ENCODE measurements at places on chromosomes 7 and 10.

- DNase-seq = no peak
Observed at GRCh38 chr10:132322586-132323048, 9.4 kb upstream of the LRRC27 start.

DNA sequence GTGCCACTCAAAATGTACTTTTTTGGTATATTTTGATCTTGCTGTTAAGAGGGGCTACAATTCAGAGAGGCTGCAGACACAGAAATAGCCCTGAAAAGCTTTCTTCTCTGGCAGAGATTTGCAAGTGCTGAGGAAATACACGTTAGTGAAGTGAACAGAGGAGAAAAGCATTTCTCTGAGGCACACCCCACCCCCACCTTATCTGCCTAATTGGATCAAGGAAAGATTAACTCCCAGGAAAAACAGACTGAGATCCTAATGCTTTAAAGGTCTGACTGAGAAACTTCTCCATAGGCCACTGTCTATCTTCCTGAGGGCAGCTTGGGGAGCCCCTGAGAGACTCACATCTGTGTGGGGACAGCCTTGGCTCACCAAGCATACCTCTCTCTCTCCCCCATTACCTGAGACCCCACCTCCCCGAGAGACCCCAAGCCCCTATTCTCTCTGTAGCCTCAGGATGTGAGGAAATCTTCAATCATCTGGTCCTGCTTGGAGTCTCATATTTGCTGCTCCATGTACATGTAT is 14.8 kb upstream of the AKR1C3 start:
- DNase-seq = no peak

- DNase-seq = no peak
Observed at GRCh38 chr7:55250313-55250712, 114.8 kb upstream of the LANCL2 start.

- DNase-seq = no peak
Observed at GRCh38 chr7:39621261-39621660, 2.1 kb upstream of the RALA start.

DNA sequence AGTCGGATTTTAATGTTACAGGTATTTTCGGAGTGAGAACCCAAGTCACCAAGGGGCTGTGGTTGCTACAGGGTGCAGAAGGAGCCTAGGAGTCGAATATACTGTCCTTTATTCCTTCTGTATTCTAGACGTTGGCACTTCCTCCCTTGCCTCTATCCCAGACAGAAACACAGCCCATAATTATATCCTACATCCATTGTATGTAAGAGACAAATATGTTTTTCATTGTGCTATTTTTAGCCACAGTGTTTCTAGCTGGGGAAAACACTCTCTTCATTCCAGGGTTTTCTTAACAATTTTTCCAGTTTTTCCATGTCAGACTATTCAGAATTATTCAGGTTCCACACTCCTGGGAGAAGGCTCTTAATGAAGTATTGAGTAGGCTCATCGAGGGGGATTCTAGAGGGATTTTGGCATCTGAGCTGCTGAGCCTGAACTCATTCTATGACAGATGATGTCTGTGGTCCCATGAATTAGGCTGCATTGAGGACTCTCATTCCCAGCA is 32.6 kb downstream of the KIAA1217 start:
- no peak for DNase-seq

All from ascending aorta (tissue), 2 donors.